Mesendoderm (in vitro differentiated cells): ENCODE measurements at places on chromosomes 12 and 14.

GRCh38 chr12:17588968-17589367 lies 501.0 kb downstream of the RERGL start:
- DNase-seq = peak; percentile 80
- no peaks in the 10 kb centered on the region for H3K36me3 ChIP-seq
- H3K4me3 ChIP-seq = no peak overlapping the region
- no peak overlapping the region for H3K27ac ChIP-seq

DNA sequence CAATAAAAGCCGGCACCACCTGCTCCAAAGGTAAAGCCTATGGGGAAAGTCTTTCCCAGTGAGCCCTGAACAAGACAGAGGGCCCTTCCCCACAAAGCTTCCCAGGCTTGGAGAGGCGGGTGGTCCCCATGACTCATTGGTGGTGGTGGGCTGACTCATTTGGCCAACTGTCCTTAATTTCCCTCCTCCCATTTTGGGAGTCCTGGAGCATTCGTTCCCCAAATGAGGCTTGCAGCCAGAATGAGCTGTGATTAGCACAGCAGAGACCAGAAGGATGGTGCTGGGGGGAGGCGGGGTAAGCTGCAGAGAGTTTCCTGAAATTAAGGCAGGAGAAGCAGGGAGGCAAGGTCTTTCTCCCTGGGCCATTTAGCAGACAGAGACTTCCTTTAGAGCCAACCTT lies 241.7 kb downstream of the DPF3 start:
- H3K27ac ChIP-seq = no peak overlapping the region
- H3K4me3 ChIP-seq = no peak overlapping the region
- no peaks in the 10 kb centered on the region for H3K36me3 ChIP-seq
- peaks cover 6% of the 10 kb centered on the region for H3K4me1 ChIP-seq
- no peak for DNase-seq

GRCh38 chr12:82981150-82981549 lies 294.4 kb downstream of the TMTC2 start:
- H3K27ac ChIP-seq = no peak overlapping the region
- H3K36me3 ChIP-seq = no peaks in the 10 kb centered on the region
- H3K27me3 ChIP-seq = no peaks in the 10 kb centered on the region
- H3K4me3 ChIP-seq = no peak overlapping the region
- no peak for DNase-seq

DNA sequence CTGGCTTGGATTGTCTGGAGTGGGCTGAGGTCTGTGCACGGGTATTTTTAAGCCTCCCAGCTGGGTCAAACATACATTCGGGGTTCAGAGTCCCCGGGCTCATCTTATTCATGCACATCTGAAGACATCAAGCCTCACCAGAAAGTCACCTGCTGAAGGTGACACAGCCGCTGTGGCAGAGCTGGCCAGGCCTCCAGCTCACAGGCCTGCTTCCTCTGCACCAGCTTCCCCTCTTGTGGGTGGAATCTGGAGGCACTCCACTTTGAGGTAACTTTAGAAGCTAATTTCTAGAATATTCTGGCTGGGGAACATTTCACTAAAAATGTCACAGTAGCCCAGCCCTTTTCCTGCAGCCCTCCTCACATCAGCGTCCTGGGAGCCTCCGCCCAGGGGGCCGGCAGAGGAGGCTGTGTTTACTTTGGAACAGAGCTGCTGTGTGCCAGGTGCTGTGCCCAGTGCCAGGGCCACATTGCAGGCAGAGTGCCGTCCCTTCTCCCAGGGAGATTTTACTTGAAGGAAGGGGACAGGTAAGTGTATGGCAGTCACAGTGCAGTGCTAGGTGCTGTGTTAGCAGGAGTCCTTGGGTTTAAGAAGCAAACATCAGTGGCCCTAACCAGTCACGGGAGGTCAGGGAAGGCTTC lies 62.2 kb downstream of the TSPAN11 start:
- H3K36me3 ChIP-seq = no peaks in the 10 kb centered on the region
- H3K27me3 ChIP-seq = no peaks in the 10 kb centered on the region
- no peak overlapping the region for H3K27ac ChIP-seq
- no peaks in the 10 kb centered on the region for H3K4me1 ChIP-seq

- no peaks in the 10 kb centered on the region for H3K27me3 ChIP-seq
- peaks cover 7% of the 10 kb centered on the region for H3K4me1 ChIP-seq
- H3K27ac ChIP-seq = no peak overlapping the region
- H3K36me3 ChIP-seq = no peaks in the 10 kb centered on the region
- DNase-seq = peak; percentile 91
Measured at GRCh38 chr12:45273717-45274271, 57.9 kb downstream of the ANO6 start.

DNA sequence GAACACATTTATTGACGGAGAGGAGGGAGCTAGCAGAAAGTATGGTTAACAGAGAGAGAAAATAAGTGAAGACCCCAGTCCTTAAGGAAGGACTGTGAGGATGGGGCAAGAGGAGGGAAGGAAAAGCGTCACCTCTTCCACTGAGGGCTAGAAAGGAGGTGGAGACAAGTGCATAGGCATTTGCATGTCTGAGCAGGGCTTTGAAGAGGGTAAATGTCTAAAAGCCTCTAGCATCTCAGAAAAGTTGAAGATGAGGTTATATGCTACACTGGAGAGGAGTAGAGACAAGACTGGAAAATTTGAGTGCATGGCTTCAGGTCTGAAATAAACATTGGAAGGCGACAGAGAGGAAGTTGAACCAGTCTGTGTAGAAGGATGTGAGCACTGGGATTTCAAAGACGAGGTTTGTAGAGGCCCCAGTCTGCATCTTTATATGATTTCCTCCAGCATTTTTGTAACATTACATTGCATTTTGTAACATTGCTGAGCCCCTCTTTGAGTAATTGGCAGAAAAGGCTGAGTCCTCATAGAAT lies 98.5 kb upstream of the IFNG-AS1 start:
- no peak overlapping the region for H3K4me3 ChIP-seq
- no peak overlapping the region for H3K27ac ChIP-seq
- H3K36me3 ChIP-seq = no peaks in the 10 kb centered on the region
- no peak for DNase-seq
- H3K4me1 ChIP-seq = no peaks in the 10 kb centered on the region

DNA sequence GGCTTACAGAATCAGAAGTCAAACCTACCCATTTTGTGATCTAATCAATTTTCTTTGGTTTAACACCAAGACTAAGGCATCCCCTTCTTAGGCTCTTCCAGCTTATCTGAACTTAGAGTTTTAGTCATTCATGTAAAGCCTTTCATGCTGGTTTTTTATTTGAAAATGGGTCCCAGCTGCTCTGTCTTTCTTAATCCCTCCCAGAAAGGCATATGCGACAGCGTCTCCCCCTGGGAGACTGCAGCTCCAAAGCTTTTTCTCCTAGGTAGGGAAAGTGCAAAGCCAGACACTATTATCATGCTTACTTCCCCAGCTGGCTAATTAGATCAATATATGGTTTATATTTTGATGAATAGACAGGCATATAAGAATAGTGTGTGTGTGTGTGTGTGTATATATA lies 96.6 kb upstream of the E2F7 start:
- no peak overlapping the region for H3K4me3 ChIP-seq
- no peaks in the 10 kb centered on the region for H3K27me3 ChIP-seq

- H3K4me1 ChIP-seq = no peaks in the 10 kb centered on the region
- peak; percentile 19 for DNase-seq
- no peak overlapping the region for H3K4me3 ChIP-seq
- H3K27ac ChIP-seq = no peak overlapping the region
- no peaks in the 10 kb centered on the region for H3K36me3 ChIP-seq
Measured at GRCh38 chr12:30874455-30875321, 51.9 kb upstream of the TSPAN11 start.

DNA sequence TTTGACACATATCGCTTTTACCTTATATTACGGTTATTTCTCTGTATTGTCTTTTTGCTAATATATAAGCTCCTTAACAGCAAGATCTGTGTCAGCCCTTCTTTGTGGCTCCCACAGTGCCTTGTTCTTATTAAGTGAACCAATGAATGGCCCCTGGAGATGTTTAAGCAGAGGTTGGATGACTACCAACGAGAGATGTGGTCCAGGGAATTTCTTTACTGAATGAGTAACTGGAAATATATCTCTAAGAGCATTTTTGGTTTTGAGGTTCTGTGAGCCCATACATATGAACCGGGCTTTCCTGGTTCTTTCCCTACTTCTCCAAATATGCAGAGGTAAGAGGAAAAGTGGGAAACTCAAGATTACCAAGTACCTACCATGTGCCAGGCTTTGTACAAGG lies 23.5 kb downstream of the CALCOCO1 start:
- no peaks in the 10 kb centered on the region for H3K36me3 ChIP-seq
- DNase-seq = no peak
- no peaks in the 10 kb centered on the region for H3K4me1 ChIP-seq
- no peak overlapping the region for H3K27ac ChIP-seq
- peaks cover 4% of the 10 kb centered on the region for H3K27me3 ChIP-seq

- peaks cover 3% of the 10 kb centered on the region for H3K4me1 ChIP-seq
- no peak overlapping the region for H3K27ac ChIP-seq
- H3K27me3 ChIP-seq = no peaks in the 10 kb centered on the region
- no peaks in the 10 kb centered on the region for H3K36me3 ChIP-seq
Measured at GRCh38 chr12:1613860-1614259, 15.2 kb upstream of the WNT5B start.

- no peak overlapping the region for H3K27ac ChIP-seq
- DNase-seq = no peak
- H3K36me3 ChIP-seq = no peaks in the 10 kb centered on the region
- no peak overlapping the region for H3K4me3 ChIP-seq
- no peaks in the 10 kb centered on the region for H3K4me1 ChIP-seq
- H3K27me3 ChIP-seq = no peaks in the 10 kb centered on the region
Measured at GRCh38 chr12:45660330-45660729, 69.2 kb upstream of the ARID2 start.

DNA sequence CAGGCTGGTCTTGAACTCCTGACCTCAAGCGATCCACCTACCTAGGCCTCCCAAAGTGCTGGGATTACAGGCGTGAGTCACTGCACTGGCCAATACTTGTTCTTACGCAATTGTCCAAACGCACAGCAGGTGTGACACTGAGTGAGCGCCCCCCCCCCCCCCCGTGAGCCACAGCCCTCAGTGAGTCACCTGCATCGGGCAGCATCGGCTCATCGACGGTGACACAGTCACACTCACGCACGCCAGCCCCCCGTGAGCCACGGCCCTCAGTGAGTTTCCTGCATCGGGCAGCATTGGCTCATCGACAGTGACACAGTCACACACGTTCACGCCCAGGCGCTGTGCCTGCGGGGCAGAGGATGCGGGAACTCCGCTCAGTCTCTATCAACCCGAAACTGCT lies 42.5 kb downstream of the GALNT9 start:
- H3K4me1 ChIP-seq = peaks cover 3% of the 10 kb centered on the region
- peaks cover 6% of the 10 kb centered on the region for H3K27me3 ChIP-seq
- H3K36me3 ChIP-seq = no peaks in the 10 kb centered on the region

- no peak overlapping the region for H3K27ac ChIP-seq
- no peaks in the 10 kb centered on the region for H3K36me3 ChIP-seq
- DNase-seq = no peak
Measured at GRCh38 chr14:58639198-58639565, 1.4 kb downstream of the DACT1 start.

DNA sequence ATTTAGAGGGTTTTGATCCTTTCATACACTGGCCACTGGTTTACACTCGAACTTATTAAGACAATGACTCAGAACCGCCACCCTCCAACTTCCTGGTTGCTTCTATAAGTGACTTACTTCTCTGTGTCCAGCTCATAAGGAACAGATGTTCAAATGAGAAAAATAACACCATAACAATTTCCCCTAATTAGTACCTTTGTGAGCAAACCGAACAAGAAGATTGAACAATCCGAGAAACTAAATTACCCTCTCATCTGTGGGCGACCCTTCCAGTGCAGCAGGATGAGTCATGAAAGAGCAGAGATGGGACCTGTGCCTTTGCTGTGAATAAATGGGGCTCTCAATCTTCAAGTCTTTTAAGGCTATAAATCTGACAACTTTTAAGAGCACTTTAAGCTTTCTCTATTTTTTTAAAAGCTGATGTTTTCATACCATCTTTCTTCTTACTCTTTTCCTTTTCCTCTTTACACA lies 146.8 kb upstream of the RASSF8 start:
- H3K4me3 ChIP-seq = no peak overlapping the region
- no peak overlapping the region for H3K27ac ChIP-seq
- DNase-seq = no peak
- H3K27me3 ChIP-seq = no peaks in the 10 kb centered on the region

DNA sequence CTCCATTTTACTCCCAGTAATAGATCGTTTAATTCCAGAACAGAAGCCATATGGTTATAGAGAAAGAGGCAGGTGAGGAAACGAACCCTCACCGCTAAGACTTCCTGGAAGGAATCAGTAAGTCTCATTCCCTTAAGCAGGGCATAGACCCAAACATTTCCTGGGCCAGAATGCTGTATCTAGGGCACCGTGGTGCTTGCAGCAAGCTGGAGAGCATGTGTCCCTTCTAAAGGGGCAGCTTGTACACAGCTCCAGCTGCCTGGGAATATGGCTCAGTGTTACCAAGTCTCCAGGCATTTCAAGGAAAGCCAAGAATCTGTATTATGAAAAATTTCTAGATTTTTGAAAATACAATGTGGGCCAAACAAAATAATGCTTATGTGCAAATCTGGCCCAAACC lies 73.4 kb downstream of the PPM1H start:
- no peaks in the 10 kb centered on the region for H3K27me3 ChIP-seq
- no peaks in the 10 kb centered on the region for H3K36me3 ChIP-seq
- H3K4me3 ChIP-seq = no peak overlapping the region

- H3K4me3 ChIP-seq = no peak overlapping the region
- no peaks in the 10 kb centered on the region for H3K36me3 ChIP-seq
- no peaks in the 10 kb centered on the region for H3K27me3 ChIP-seq
- no peaks in the 10 kb centered on the region for H3K4me1 ChIP-seq
- H3K27ac ChIP-seq = no peak overlapping the region
Measured at GRCh38 chr12:101775816-101776215, 36.6 kb upstream of the SYCP3 start.

DNA sequence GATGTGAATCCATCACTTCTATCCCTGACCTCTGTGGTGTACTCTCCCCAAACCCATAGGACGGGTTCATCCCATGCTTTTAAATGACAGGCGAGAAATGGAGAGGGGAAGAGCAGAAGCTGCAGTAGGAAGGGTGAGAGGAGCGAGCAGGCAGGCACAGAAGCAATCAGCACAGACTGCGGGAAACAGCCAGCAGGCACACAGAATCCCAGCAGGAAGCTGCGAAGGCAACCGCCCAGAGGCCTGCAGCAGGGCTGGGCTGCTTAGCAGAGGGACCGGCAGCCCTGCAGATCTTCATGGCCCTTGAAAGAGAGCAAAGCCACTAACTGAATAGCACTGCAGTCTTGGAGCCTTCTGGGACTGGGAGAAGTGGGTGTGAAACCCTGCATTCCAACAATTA lies 287.0 kb upstream of the FKBP4 start:
- DNase-seq = peak; percentile 53
